ENCODE measurements at places on chromosomes 3 and 15.

GRCh38 chr15:86654501-86654900, 574.8 kb downstream of the AGBL1 start:
- no peak for DNase-seq

- no peak for DNase-seq
Observed at GRCh38 chr15:68186671-68187397, 18.3 kb downstream of the CALML4 start.

GRCh38 chr3:101903451-101903871, 54.1 kb downstream of the NFKBIZ start:
- no peak for DNase-seq

DNA sequence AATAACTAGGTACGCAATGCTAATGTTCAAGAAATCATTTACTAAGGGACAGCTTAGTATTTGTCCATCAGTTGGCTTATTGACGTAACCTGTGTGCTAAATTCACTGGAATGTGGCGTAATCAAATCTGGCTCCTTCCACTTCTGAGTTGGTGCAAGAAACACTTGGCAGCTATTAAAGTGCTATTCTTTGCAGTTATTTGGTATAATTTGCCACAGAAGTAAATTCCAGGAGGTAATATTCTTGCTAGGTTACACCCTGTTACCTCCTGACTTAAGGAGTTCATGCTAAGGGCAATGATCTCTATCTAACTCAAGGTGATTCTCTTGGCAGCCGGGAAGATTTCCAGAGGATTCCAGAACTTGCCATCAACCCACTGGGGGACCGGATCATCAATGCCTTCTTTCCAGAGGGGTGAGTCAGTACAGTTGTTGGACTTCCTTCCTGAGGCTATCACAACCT, 25.5 kb downstream of the CHP1 start:
- no peak for DNase-seq

DNA sequence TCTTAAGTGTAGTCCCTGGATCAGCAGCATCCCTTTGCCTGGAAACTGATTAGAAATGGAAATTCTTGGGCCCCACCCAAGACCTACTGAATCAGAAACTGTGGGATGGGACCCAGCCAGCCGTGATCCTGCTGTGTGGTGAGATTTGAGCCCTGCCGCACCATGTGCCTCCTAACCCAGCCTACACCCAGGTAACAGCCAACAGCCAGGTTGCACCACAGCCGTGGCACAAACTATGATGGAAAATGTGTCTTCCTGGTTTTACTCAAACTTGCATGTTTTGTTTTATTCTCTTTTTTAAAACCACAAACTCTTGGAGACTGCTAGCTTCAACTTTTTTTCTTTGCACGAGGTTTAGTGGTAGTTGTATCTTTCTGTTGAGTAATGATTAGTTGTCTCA, 2.6 kb downstream of the LIMD1 start:
- DNase-seq: no peak

Data from NK-92 treated with Interleukin-12 subunit alpha and Interleukin-12 subunit beta, amount 100 ng/mL, for 24 hours (cell line).